ENCODE measurements at places on chromosomes 12 and 14.

- DNase-seq = no peak
These were observed 8.1 kb upstream of the B3GNT4 start for GRCh38 chr12:122195405-122195804.

DNA sequence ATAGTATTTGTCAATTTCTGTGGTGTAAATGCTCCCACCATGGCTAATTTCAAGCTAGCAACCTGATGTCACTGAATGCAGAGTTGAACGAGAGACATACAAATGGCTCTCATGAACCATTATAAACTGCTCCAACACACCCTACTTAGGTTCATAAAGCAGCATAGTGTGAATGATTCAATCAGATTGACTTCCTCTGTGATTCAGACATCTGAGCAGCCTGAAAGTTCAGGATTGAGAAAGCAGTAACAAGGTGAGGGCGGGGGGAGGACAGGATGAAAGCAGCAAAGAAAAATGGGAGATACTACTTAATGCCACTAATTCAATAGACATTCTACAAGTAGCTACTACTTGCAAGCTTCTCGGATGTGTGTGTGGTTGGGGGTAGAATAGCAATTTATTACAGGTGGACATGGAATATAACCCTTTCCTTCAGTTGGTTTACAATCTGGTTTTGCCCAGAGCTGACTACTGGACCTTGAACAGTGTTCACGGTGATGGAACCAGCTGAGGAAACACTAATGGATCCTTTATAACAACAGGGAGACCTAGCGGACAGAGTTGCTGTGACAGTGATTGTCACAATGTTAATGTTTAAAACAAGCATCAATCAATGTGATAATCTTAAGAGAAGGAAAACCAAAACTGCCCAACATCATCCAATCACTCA lies 52.5 kb upstream of the PELI2 start:
- DNase-seq = no peak

- DNase-seq = no peak
These were observed 353.8 kb downstream of the RAD51B start for GRCh38 chr14:68173227-68173972.

DNA sequence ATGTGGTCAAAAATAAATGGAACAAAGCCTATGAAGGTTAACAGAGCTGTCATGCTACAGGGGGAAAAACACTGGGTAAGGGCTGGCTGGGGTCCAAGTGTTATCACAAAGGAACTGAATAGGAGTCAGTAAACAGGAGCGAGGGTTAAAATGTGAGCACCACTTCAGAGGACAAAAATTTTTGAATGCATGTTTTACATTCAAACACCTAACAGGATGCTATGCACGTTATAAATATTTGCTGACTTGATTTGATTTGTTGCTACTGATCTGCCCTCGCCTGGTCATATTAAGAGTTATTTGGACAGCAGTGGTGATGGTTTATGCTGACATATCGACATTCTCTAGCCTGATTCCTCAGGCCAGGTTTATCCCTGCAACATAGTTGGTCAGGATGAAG lies 7.4 kb upstream of the KTN1 start:
- no peak for DNase-seq

DNA sequence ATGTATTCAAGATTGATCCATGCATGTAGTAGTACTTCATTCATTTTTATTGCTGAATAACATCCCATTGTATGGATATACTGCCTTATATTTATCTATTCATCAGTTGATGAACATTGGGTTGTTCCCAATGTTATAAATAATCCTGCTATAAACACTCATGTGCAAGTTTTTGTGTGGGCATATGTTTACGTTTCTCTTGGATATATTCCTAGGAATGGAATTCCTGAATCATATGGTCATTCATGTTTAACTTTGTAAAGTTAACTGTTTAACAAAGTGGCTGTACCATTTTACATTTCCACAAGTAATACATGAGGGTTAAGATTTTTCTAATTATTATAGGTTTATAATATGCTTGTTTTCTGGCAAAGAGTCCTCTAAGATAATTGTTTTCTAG lies 1568.2 kb upstream of the SEL1L start:
- DNase-seq = no peak

DNA sequence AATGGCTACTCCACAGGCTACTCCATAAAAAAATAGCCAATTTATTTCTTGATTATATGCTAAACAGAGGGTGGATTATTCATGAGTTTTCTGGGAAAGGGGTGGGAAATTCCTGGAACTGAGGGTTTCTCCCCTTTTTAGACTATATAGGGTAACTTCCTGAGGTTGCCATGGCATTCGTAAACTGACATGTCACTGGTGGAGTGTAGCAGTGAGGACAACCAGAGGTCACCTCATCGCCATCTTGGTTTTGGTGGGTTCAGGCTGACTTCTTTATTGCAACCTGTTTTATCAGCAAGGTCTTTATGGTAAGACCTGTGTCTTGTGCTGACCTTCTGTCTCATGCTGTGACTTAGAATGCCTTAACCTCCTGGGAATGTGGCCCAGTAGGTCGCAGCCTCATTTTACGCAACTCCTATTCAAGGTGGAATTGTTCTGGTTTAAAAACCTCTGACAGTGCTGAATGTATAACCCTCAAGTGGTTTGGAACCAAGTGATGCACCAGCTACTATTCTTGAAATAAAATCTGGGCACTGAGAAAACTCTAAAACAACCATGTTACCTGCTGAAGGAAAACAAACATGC lies 27.7 kb downstream of the C12orf56 start:
- DNase-seq = no peak

- DNase-seq = no peak
These were observed 78.2 kb downstream of the IRF2BPL start for GRCh38 chr14:76950055-76951020.

DNA sequence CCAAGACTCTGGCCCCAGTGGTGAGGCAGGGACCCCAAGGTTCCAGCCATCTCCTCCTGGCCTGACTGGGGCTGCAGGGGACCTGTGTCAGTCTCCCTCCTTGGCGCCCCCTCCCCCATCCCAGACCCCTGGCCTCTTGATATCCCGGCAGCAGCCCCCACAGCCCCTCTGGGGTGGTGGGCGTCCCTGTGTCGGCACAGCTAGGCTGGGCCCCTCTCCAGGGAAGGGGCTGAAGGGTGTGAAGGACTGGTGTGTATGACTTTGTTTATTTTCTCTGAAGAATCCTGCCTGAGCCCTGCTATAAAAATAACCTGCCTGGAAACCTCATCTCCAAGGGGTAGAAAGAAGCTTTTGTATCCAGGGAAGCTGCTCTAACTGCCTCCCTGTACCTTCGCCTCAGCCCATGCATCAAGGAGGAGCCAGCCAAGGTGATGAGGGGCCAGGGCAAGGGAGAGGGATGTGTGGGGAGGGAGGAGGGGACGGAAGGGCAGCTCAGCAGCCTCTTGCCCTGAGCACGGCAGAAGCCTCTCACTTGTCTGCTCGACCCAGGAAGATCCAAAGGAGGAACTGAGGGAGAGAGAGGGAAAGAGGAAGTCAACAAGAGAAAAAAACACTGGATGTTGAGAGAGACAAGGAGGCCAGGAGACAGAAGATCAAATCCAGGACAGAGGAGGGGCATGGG lies 25.4 kb upstream of the COL2A1 start:
- no peak for DNase-seq

DNA sequence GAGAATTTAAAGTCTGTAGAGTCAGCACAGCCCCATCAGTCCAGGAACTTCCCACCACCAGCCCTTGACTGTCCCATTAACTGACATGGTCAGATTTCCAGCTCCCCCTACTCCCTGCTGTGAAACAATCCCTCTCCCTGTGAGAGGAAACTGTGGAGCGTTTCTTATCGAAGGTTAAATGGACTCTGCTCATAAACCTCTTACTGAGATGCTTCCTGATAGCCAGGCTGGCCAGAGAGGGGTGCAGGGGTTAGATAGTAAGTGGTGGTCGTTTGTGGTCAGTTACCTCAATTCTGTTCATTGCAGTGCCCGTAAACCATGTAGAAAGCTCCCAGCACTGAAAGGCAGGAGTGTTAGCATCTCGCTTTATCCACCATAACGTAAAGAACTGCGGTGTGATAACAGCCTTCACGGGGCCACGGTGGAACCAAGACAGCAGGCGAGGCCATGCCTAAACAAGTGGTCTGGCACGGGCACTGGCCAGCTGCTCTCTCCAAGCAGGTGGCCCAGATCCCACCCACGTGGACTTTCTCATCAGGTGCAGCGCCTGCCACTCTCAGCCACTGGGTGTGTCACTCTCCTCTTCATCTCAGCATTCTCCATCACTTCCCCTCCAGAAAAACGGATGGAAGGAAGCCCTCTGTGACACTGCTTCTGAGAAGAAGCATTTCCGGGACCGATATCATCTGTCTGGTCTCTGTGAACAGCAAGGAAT lies 102.2 kb downstream of the FBXL14 start:
- DNase-seq = no peak

DNA sequence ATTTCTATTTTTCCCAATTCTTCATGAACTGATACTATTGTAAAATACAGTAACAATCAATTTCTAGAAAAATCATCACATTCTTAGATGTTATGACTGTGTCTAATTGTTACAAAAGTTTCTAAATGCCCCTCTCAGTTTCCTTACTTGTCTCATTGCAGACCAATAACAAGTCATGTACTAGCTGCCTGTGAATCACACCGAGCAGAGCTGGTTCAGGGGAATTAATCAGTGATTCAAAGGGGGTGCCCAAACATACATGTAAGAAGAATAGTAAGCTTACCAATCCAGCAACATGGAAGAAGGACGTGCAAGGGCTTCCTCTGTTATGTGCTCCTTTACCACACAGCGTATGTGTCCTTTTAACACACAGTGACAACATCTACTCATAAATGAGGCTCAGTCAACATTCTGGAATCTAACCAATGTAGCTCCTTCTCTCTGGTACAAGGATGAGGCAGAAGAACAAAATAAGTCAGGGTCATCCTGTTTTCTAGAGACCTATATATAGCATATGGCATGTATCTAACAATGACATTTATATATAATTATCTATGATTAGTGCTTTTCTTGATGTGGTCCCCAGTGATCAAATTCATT lies 126.4 kb downstream of the SCN8A start:
- no peak for DNase-seq

DNA sequence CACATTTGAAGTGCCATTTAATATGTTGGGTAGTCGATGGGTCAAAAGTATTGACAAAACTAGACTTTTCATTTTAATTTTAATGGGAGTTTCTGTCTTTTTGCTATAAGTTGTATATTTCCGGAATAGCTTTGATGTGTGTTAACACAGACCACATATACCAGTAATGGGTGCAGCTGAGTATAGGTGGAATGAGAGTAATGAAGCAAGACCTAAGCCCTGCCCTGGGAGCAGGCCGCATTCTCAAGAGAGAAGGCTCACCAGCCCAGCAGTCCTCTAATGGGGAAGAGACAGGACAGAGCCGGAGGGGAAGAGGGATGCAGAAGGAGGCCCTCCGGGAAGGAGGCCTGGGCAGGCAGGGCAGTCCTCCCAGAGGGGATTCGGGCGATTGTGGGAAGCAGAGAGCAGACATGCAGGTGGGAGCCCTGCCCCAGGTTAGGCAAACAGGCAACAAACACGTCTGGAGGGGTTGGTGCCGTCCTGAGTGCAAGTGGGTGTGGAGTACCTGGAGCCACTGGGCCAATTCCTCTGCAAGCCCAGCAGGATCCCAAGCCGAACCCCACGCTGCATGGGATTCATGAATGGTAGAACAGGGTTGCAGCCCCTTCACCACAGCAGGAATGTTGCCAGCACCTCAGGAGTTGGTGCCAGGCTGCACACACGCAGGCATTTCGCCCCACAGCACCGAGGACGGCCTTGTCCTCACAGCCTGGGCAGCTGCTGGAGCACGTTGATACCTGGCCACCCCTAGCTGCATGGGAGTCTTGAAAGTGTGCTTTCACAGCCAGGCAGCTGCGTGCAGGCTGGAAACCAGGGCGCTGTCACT lies 7.8 kb downstream of the CKB start:
- DNase-seq = no peak

- DNase-seq = no peak
These were observed 112.0 kb downstream of the SLC5A8 start for GRCh38 chr12:101097829-101098580.

- no peak for DNase-seq
These were observed 16.9 kb downstream of the CDK17 start for GRCh38 chr12:96383371-96383770.

DNA sequence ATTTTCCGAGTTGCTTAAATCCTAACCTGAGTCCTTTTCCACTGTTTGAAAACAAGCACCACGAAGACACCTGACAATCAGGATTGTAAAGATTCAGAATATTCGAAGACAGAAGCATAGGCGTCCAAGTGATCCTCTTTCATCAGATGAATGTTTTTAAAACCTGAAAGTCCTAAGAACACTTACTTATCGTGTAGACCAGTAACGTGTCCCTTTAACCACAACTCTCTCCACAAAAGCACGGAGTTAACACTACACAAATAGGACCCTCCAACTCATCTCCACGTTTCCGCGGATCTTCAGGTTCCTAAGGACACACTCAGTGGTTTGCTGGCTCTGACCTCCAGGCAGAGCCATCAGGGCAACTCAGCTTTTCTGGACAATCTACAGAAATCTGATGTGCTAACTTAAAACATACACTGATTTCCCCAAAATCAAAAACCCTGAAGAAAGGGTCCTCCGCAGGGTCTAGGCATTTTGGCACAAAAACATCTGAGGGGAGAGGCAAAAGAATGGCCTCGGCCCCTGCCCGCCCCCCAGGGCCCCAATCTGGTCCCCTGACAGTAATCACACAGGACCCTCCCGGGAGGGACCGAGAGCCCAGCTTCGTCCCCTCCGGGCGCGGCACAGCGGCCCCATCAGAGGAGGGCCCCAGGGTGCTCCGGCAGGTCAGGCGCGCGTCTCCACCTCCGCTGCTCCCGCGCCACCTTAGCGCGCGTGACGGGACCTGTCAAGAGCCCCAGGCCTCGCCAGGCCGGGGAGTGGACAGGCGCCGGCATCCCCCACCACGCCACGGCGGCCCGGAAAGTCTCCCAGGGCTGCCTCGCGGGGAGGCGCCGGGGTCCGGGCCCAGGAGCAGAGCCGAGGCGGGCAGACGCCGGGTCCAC lies 925 bp downstream of the DICER1 start:
- DNase-seq = no peak

- DNase-seq = no peak
These were observed 898 bp downstream of the SDSL start for GRCh38 chr12:113422886-113423669.

- DNase-seq = no peak
These were observed 3.0 kb upstream of the OR6S1 start for GRCh38 chr14:20644520-20644919.

GRCh38 chr12:130965214-130965613 lies 11.5 kb downstream of the ADGRD1 start:
- DNase-seq = no peak

DNA sequence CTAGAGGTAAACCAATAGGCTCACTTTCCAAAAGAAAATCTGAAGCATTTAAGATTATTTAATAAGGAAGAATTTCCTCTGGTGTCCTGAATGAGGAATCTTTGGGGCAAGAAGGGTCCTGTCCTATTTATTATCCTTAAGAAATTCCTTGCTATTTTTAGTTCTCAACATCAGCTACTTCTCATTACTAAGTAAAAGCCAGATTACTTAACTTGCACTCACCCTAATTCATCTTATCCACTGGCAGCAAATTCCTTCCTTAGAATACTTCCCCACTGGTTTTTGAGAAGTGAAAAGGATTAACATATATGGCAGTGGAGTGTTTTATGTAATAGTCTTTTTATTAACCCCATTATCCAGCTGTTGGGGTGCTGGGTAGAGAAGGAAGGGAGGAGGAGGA lies 767.7 kb downstream of the DIO2 start:
- no peak for DNase-seq

Data from fibroblast of the conjunctiva (primary cell).